NCI-H2171 treated with DMSO at 0.1 percent for 48 hours (cell line): ENCODE measurements at places on chromosomes 13 and 19.

GRCh38 chr19:33248954-33249613 lies 23.4 kb upstream of the SLC7A10 start:
- DNase-seq: no peak

GRCh38 chr13:76937281-76937820 lies 11.0 kb upstream of the ACOD1 start:
- no peak for DNase-seq

DNA sequence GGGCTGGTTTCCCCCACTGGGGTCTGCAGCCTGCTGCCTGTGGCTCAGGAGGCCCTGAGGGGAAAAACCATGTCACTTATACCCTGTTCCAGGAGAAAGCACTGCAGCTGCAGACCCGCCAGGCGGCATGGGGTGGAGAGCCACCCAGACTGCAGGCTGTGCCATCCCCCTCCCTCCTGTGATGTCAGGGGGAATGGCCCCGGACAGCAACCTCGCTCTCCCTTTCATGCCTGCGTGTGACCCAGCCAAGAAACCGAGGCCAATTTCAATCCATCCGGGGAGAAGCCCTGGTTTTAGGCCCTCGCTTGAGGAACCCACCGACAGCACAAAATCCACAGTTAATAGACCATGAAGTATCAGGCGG lies 37.2 kb upstream of the MATK start:
- DNase-seq: no peak

DNA sequence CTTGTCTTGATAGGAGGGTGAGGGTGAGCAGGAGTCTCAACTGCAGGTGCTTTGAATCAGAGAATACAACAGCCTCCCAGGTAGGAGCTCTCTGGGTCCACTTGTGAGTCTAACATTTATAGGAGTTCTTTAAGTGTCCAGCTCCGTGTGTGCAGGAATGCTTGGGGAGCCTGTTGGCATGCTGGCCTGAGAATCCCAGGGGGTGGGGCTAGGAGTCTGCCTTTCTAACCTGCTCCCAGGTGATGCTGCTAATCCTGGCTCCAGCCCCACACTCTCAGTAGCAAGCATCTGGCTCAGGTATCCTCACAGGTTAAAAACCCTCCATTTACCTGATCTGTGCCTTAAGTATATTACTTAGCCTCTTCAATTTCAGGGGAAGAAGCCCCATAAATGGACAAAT lies 368.9 kb downstream of the RBM26 start:
- DNase-seq: no peak

GRCh38 chr13:26978081-26978860 lies 193.3 kb downstream of the USP12 start:
- DNase-seq: no peak

GRCh38 chr19:6238256-6238642 lies 41.5 kb downstream of the MLLT1 start:
- DNase-seq: no peak

DNA sequence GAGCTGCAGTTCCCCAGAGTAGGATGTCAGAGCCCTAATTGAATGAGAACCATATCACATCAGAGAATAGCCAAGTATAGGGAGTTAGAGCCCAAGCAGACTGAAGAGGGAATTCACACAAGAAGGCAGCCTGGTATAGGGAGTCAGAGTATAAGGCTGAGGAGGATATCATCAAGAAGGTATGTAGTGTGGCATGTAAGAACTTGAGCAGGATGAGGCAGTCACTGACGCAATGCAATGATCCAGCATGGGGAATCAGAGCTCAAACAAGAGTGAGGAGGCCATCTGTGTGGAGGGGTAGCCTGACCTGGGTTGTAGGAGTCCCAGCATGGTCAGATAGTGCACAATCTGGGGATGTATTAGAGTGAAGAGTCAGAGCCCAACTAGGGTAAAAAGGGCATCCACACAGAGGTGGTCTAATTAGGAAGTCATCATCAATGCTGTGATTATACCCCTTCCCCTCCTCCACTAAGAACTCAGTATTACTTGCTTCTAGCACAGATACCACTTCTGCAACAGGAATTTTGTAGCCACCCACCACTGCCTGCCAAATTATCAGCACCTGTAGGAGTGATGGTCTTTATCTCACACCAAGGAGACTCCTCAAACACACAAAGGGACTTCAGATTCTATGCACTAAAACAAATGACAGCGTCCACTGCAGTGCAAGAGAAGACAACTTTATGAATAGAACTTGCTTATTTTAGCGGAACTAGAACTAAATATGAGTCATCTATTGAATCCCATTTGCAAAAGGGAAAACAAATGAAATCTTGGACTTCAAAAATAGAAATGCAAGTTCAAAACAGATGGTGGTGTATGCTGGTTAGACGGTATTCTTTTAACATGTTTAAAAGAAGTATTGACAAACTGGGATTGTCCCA lies 107.2 kb downstream of the FNDC3A start:
- no peak for DNase-seq

- no peak for DNase-seq
Observed at GRCh38 chr19:755063-755462, 4.2 kb downstream of the MISP start.

- no peak for DNase-seq
Observed at GRCh38 chr13:58300224-58300623, 668.7 kb downstream of the PCDH17 start.
